ENCODE measurements at places on chromosomes 2 and 18. TPM values are rescaled to one million over a fixed set of nuclear protein-coding genes. Genes with fewer than 3 reads are reported as not detected.

Gene MPHOSPH10
- 40.2 TPM for total RNA-seq

Gene LRRTM1
- total RNA-seq = 29.1 TPM

Gene VIT
- 1.4 TPM for total RNA-seq

Gene MRO
- 8.6 TPM for total RNA-seq

Gene RAD51AP2
- total RNA-seq = 0.12 TPM

Gene COQ10B
- 17.8 TPM for total RNA-seq

Gene HOXD8
- 2.8 TPM for total RNA-seq

Gene HADHB
- total RNA-seq = 123 TPM

Gene RUFY4
- not detected for total RNA-seq

Gene GRHL1
- 37.4 TPM for total RNA-seq

- no peak overlapping the region for H3K27ac ChIP-seq
- H3K4me3 ChIP-seq = no peak overlapping the region
- H3K27me3 ChIP-seq = no peaks in the 10 kb centered on the region
- DNase-seq = no peak
Observed at GRCh38 chr2:58398406-58398805, 157.3 kb upstream of the FANCL start.

DNA sequence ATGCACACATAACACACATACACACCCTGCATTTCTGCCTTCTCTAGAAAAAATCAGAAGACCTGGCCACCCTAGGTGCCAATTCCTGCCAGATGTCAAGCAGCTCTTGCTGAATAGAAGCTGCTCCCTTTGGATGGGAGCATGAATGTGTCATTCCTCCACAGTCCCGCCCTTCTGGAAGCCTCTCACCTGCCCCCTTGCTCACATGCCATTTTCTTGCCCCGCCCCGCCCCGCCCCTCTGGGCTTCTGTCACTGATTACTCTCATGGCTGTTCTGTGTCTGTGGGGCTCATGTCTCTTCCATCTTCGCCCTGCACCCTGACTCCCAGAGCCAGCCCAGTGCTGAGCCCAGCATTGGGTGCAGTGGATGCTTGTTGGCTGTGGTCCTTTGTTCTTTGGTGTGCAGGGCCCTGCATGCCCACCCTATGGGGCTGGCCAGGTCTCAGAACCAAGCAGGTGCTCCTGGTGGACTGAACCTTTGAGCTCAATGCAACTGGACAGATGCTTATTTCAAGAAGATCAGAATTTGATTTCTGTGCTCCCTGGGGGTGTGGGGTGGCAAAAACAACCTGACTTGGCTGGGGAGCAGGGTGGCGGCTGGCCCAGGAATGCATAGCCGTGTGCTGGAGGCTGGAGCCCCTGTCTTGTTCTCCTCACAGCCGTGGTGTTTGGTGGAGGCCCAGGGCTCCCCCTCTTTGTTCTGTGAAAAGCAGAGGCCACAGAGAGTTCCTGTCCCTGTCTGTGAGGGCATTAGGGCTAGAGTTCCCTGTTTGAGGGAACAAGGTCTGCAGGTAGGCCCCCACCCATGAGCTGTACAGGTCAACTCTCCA, 140.6 kb upstream of the GLI2 start:
- H3K4me1 ChIP-seq = peaks cover 44% of the 10 kb centered on the region
- no peaks in the 10 kb centered on the region for H3K36me3 ChIP-seq
- H3K27ac ChIP-seq = peak overlapping the region; percentile 77
- H3K27me3 ChIP-seq = peaks cover 16% of the 10 kb centered on the region
- DNase-seq = no peak

GRCh38 chr18:13735681-13736080, 9.2 kb downstream of the RNMT start:
- no peaks in the 10 kb centered on the region for H3K27me3 ChIP-seq
- no peak for DNase-seq
- H3K36me3 ChIP-seq = peaks cover 16% of the 10 kb centered on the region
- no peak overlapping the region for H3K27ac ChIP-seq
- no peaks in the 10 kb centered on the region for H3K4me1 ChIP-seq

GRCh38 chr18:54217624-54218023, 6.8 kb downstream of the MBD2 start:
- H3K36me3 ChIP-seq = peaks cover 20% of the 10 kb centered on the region
- peak overlapping the region; percentile 32 for H3K27ac ChIP-seq
- H3K4me1 ChIP-seq = peaks cover 26% of the 10 kb centered on the region
- no peak for DNase-seq
- peak overlapping the region; percentile 12 for H3K4me3 ChIP-seq
- H3K27me3 ChIP-seq = no peaks in the 10 kb centered on the region

GRCh38 chr2:209579230-209579749, 155.4 kb downstream of the MAP2 start:
- H3K27me3 ChIP-seq = no peaks in the 10 kb centered on the region
- DNase-seq = no peak
- H3K36me3 ChIP-seq = no peaks in the 10 kb centered on the region
- peaks cover 12% of the 10 kb centered on the region for H3K4me1 ChIP-seq
- H3K27ac ChIP-seq = peak overlapping the region; percentile 42
- H3K4me3 ChIP-seq = peak overlapping the region; percentile 74

GRCh38 chr2:226396541-226396940, 403.1 kb downstream of the IRS1 start:
- H3K27me3 ChIP-seq = no peaks in the 10 kb centered on the region
- H3K4me1 ChIP-seq = no peaks in the 10 kb centered on the region
- no peaks in the 10 kb centered on the region for H3K36me3 ChIP-seq
- no peak overlapping the region for H3K27ac ChIP-seq
- DNase-seq = no peak

DNA sequence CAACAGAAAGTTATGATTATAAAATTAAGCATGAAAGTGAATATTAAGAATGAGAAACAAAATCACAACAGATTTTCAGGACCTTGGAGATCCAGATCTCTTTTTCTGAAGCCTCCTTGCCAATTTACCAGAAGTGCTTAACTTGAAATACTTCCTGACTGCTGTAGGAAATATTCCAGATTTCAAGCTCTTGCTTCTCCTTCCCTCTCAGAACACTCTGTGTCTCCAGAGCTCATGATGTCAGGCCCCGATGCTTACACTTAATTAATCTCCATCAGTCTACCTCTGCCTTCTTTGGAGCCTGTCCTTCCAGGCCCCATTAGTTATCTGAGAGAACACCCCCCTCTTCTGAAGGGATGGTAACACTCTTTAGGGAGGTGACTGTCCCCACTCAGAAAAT, 20.7 kb upstream of the NT5C1B start:
- no peak overlapping the region for H3K27ac ChIP-seq
- H3K4me3 ChIP-seq = no peak overlapping the region
- H3K4me1 ChIP-seq = peaks cover 9% of the 10 kb centered on the region

DNA sequence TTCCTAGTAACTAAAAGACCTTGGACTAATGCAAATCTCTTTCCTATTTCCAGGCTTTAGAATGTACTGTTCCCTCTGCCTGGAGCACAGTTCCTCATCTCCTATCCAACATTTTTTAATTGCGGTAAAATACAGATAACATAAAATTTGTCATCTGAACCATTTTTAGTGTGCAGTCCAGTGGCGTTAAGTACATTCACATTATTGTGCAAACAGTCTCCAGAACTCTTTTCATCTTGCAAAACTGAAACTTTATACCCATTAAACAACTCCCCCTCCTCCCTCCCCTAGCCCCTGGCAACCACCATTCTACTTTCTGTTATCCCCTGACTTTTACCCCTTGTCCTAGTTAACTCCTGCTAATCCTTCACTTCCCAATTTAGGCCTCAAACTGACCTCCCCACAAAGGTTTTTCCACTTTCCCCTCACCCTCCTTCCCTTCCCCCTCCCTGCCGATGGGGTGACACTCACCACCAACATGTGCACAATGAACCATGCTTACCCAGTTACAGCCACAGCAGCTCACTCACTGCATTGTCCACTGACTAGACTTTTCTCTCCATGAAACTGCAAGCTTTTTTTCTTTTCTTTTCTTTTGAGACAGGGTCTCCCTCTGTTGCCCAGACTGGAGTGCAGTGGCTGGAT, 54.8 kb downstream of the KIAA2012 start:
- H3K27me3 ChIP-seq = no peaks in the 10 kb centered on the region
- H3K4me3 ChIP-seq = peak overlapping the region; percentile 34
- no peak for DNase-seq
- no peak overlapping the region for H3K27ac ChIP-seq
- peaks cover 34% of the 10 kb centered on the region for H3K4me1 ChIP-seq

- H3K4me1 ChIP-seq = peaks cover 8% of the 10 kb centered on the region
- H3K4me3 ChIP-seq = no peak overlapping the region
- no peak for DNase-seq
- no peaks in the 10 kb centered on the region for H3K36me3 ChIP-seq
- H3K27ac ChIP-seq = no peak overlapping the region
- no peaks in the 10 kb centered on the region for H3K27me3 ChIP-seq
Observed at GRCh38 chr2:118119761-118120400, 31.6 kb downstream of the INSIG2 start.

DNA sequence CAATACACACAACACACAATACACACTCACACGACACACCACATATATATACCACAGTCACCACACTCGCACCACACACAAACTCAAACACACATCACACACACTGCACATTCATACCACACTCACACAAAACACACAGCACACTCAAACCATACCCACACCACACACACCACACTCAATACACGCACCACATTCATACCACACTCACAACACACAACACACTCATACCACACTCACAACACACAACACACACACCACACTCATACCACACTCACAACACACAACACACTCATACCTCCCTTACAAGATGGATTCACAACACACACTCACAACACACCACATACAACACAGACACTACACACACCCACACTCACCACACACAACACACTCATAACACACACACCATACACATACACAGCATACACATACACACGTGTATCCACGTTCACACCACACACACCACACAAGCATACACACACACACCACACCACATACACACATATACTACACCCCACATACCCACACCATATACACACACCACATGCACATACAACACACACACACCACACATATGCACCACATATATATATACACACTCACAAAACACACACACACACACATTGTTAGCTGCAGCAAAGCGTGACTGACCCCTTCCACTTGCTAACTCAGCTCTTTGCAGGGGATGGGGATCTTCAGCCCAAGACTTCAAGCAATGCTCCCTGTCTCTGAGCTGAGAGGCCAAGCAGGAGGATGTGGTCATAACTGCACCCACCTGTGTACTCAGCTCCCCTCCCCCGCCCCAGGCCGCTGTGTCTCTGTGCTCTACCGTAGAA, 59.0 kb downstream of the SDC1 start:
- peaks cover 9% of the 10 kb centered on the region for H3K4me1 ChIP-seq
- H3K36me3 ChIP-seq = no peaks in the 10 kb centered on the region
- no peak for DNase-seq
- H3K27ac ChIP-seq = no peak overlapping the region

DNA sequence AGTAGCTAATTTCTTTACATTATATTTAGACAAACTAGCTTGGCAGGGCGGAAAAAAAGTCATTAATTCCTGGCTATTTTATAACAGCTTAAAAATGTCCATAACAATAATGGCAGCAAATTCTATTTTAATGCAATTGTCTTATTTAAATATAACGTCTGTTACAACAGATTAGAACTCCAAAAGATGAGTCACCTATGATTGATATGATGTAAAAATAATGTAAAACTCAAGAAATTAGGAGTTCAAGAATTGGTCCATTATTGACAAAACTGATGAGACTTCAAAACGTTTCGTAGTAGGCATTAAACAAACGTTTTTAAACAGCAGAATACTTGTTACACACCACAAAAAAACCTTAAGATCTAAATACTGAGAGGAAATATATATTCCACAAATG, 2.7 kb downstream of the XPO1 start:
- H3K4me1 ChIP-seq = peaks cover 23% of the 10 kb centered on the region
- peaks cover 17% of the 10 kb centered on the region for H3K36me3 ChIP-seq

- no peak overlapping the region for H3K27ac ChIP-seq
- DNase-seq = no peak
- H3K4me3 ChIP-seq = no peak overlapping the region
- peaks cover 4% of the 10 kb centered on the region for H3K4me1 ChIP-seq
- H3K27me3 ChIP-seq = peaks cover 2% of the 10 kb centered on the region
- H3K36me3 ChIP-seq = peaks cover 9% of the 10 kb centered on the region
Observed at GRCh38 chr2:46309052-46309953, 12.1 kb downstream of the EPAS1 start.

- peaks cover 39% of the 10 kb centered on the region for H3K4me1 ChIP-seq
- no peaks in the 10 kb centered on the region for H3K36me3 ChIP-seq
- H3K27ac ChIP-seq = no peak overlapping the region
- no peak overlapping the region for H3K4me3 ChIP-seq
Observed at GRCh38 chr2:38380397-38381130, 3.5 kb upstream of the ATL2 start.

DNA sequence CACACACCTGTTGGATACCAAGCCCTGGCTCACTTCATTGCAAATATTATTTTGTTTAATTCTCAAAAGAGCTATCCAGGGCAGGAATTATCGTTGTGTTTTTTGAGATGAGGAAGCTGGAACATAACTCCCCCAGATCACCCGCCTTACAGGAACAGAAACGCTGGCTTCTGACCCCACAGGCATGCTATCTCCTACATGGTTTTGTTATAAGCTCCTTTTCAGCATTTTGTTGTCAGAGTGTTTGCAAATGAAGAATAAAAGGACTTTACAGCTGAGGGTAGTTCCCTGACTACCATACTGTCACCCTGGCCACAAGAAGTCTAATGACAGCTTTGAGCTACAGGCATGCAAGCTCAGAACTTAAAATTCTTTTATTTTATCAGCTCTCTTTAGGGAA, 62.0 kb upstream of the MRPS9 start:
- no peak overlapping the region for H3K4me3 ChIP-seq
- H3K4me1 ChIP-seq = no peaks in the 10 kb centered on the region
- H3K27ac ChIP-seq = no peak overlapping the region
- peaks cover 11% of the 10 kb centered on the region for H3K27me3 ChIP-seq
- H3K36me3 ChIP-seq = no peaks in the 10 kb centered on the region

- no peak overlapping the region for H3K4me3 ChIP-seq
- H3K27ac ChIP-seq = no peak overlapping the region
Observed at GRCh38 chr2:44736270-44736942, 205.1 kb upstream of the SIX3 start.
